ENCODE measurements at places on chromosomes 5 and 9. TPM values are rescaled to one million over a fixed set of nuclear protein-coding genes. Genes with fewer than 3 reads are reported as not detected.

DNA sequence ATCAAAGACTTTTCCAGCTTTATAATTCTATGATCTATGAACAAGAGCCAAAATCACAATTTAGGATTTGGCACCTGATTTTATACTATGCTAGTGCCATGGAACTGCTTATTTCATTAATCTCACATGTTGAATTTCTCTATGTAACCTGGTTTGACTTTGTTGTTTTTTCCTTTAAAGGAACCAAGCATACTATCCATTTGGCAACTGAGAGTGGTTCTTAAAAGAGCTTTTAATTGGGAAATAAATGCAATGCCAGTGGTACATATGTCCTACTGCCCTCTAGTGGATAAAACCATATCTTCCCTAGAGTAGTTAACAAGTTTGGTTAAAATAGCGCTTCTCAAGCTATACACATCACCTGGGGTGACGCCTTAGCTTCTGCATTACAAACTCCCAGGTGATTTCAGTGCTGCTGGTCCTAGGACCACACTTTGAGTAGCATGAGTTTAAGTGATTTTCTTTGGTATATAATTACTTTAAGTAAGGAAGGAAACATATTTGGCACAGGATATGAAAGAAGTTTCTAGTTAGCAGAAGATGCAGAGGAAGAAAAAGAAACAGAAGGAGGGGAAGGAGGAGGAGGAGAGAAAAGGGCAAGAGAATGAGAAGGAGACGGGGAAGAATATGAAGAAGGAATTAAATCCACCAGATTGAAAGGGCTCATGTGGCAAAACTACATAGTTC lies 56.8 kb downstream of the FGF10 start:
- DNase-seq = peak; percentile 20
- no peak overlapping the region for H3K27ac ChIP-seq
- no peaks in the 10 kb centered on the region for H3K36me3 ChIP-seq
- H3K4me3 ChIP-seq = no peak overlapping the region
- no peaks in the 10 kb centered on the region for H3K4me1 ChIP-seq

OMD gene
- 0.81 TPM for total RNA-seq

GRCh38 chr9:79236466-79236865 lies 335.3 kb upstream of the TLE4 start:
- H3K27me3 ChIP-seq = no peaks in the 10 kb centered on the region
- no peak overlapping the region for H3K4me3 ChIP-seq
- no peaks in the 10 kb centered on the region for H3K4me1 ChIP-seq
- DNase-seq = no peak

- H3K27ac ChIP-seq = no peak overlapping the region
- no peaks in the 10 kb centered on the region for H3K4me1 ChIP-seq
- no peaks in the 10 kb centered on the region for H3K36me3 ChIP-seq
- no peak overlapping the region for H3K4me3 ChIP-seq
These were observed 87.8 kb upstream of the HSPA9 start for GRCh38 chr5:138663009-138663408.

- DNase-seq = no peak
- H3K27me3 ChIP-seq = no peaks in the 10 kb centered on the region
- H3K4me1 ChIP-seq = peaks cover 14% of the 10 kb centered on the region
- no peak overlapping the region for H3K4me3 ChIP-seq
- no peak overlapping the region for H3K27ac ChIP-seq
These were observed 152.5 kb upstream of the RAI14 start for GRCh38 chr5:34503379-34504253.

LPAR1 gene
- total RNA-seq = 21.7 TPM

- peaks cover 33% of the 10 kb centered on the region for H3K4me1 ChIP-seq
- H3K27me3 ChIP-seq = no peaks in the 10 kb centered on the region
- DNase-seq = no peak
- H3K27ac ChIP-seq = no peak overlapping the region
- H3K4me3 ChIP-seq = no peak overlapping the region
These were observed 198.3 kb upstream of the TBC1D2 start for GRCh38 chr9:98453589-98454311.

- no peak overlapping the region for H3K27ac ChIP-seq
- H3K4me1 ChIP-seq = peaks cover 8% of the 10 kb centered on the region
- no peaks in the 10 kb centered on the region for H3K27me3 ChIP-seq
- no peaks in the 10 kb centered on the region for H3K36me3 ChIP-seq
- no peak overlapping the region for H3K4me3 ChIP-seq
These were observed 234.6 kb downstream of the SPOCK1 start for GRCh38 chr5:137264573-137264972.

DNA sequence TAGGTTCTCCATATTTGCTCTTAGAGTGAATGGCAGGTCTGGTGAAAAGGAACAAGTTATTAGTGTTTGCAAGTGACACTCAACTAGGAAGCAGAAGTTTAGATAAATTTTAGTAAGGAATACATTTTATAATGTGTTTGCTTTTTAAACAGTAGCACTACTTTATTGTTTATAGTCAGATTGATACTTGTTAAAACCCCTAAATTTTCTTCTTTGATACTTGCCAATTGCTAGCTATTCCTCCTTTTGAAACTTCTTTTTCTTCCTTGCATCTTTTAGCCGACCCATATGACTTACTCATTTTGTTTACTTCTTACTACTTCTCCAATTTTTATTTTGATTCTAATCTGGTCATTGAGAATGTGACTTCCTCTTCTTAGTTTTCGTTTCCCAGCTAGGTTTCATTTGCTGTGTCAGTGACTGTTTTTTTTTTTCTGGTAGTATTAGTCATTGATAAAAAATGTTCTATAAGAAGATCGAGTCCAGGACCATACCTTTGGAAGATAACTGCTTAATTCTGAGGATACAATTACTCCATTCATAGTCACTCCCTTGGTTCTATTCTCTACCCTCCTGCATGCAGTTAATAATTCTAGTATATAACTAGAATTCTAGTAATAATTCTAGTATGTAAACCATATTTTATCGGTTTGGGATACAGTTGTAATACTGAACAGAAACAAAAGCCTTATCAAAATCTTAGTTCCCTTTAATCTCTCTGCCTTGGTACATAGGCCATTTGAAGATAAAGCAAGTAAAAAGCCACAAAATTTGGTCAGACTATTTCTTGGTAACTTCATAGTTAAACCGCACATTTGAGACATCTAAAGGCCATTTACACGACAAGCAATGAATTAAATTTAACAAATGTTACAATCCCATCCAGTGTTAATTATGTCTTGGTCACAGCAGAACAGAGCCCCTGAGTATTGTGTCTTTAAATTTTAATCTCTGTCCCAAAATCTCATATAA lies 2.8 kb upstream of the RICTOR start:
- H3K36me3 ChIP-seq = peaks cover 7% of the 10 kb centered on the region
- peaks cover 7% of the 10 kb centered on the region for H3K4me1 ChIP-seq
- no peak for DNase-seq
- H3K27me3 ChIP-seq = no peaks in the 10 kb centered on the region

DNA sequence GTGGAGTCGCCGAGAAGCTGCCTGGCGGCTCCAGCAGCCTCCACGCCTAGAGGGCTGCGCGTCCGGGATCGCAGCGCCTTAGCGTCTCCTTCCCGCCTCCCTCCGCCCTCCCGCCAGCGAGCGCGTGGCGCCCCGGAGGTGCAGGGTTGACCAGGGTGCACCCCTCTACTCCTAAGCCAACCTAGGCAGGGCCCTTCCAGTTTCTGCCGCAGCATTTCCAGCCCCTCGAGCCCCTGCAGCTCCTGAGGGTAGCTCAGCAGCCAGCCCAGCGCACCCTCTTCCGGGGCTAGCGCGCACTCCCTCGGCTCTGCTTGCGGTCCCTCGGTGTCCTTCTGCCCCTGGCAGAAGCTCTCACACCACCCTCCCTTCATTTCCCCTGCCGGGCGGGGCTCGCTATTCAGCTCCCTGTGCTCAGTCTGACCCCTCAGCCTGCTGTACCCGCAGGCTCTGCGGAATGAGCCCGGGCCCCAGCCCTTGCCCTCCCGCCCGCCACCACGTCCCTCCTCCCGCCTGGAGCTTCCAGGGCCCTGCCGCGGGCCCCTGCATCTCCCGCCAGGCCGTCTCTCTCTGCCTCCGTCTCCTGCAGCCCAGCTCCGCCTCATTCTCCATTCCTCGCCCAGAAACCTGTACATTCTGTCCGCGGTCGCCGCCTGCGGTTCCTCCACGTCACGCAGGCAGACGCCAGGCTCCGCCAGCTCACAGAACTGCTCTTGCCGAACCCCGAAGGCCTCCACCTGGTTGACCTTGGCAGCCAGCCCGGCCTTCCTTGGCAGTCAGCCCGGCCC lies 61.8 kb downstream of the SPATA31C2 start:
- no peaks in the 10 kb centered on the region for H3K27me3 ChIP-seq
- DNase-seq = peak; percentile 79
- H3K36me3 ChIP-seq = no peaks in the 10 kb centered on the region
- peak overlapping the region; percentile 61 for H3K27ac ChIP-seq
